Activated T-helper 17 cell treated with anti-CD3 and anti-CD28 coated beads, Interleukin-2, amount 50 U/mL, for 72 hours (primary cell): ENCODE measurements at places on chromosomes 5 and 9.

GRCh38 chr5:148932355-148932935 lies 106.0 kb downstream of the ADRB2 start:
- ATAC-seq = no peak

GRCh38 chr5:138449501-138450239 lies 10.8 kb downstream of the REEP2 start:
- peak; percentile 94 for ATAC-seq

- ATAC-seq = no peak
Measured at GRCh38 chr9:34502471-34502870, 20.3 kb downstream of the ENHO start.

GRCh38 chr9:136470356-136470755 lies 12.5 kb downstream of the SEC16A start:
- ATAC-seq = no peak

- ATAC-seq = peak; percentile 35
Measured at GRCh38 chr9:121744002-121744686, 92.7 kb downstream of the DAB2IP start.

GRCh38 chr5:1488882-1489680 lies 34.7 kb downstream of the LPCAT1 start:
- ATAC-seq = peak; percentile 93

DNA sequence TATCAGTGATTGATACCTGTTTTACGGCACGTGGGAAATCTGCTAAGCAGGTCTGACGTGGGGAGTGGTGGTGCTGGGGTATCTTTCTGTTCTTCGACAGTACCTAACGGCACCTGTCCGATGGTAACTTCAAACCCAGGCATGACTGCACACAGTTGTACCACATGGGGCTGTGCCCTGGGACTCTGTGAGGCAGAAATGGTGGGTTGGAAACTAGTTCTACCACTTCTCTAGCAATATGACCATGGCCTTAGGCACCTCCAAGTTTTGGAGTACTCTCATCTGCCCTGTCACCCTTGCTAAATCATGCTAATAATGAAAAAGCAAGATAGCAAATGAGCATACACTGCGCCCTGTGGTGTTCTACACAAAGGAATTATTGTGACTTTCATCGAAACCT lies 30.9 kb downstream of the EPB41L4B start:
- no peak for ATAC-seq
